T-helper 22 cell (primary cell): ENCODE measurements at places on chromosomes 7 and 10.

- DNase-seq: no peak
Observed at GRCh38 chr7:15602236-15602635, 40.4 kb upstream of the AGMO start.

DNA sequence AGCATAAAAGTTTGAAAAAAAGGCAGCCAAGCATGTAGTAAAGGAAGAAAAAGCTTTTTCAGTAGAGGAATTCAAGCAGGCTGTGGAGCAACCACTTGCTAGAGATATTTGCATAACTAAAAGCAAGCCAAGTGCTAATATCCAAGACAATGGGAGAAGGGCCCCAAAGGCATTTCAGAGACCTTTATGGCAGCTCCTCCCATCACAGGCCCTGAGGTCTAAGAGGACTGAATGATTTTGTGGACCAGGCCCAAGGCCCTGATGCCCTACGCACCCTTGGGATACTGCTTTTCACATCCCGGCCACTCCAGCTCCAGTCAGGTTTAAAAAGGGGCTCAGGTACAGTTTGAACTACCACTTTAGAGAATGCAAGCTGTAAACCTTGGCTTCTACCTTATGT lies 261.7 kb upstream of the SEMA3C start:
- DNase-seq: no peak

- DNase-seq: no peak
Observed at GRCh38 chr10:7111561-7111960, 299.3 kb downstream of the SFMBT2 start.

- no peak for DNase-seq
Observed at GRCh38 chr10:73439605-73440312, 6.4 kb upstream of the MSS51 start.

DNA sequence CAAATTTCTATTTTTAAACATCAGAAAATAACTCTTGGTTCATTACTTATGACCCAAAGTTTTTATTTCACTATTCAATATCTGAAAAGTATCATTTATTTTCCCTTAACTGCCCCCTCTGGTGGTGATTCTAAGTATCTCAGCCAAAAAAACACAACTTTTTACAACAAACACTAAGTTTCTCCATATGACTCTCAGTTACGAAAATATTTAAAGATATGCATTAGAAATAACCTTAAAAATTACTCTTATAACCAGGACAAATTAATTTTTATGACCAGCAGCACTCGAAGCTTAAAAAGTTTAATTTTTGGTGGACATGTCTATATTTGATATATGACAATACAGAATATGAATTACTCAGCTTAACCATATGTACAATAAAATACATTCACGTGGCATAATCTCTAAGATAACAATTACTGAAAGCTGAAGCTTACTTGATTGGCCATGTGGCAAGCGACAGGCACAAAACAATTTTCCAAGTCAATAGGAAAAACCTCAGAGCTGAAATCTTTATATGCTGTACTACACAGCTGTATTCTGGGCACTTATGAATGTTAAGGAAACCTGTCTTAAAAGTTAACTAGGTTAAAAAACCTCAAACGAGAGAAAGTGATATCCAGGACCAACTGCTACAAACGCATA lies 2.3 kb downstream of the HNRNPA2B1 start:
- DNase-seq: no peak

GRCh38 chr7:130423501-130424037 lies 17.2 kb downstream of the CEP41 start:
- DNase-seq: no peak

DNA sequence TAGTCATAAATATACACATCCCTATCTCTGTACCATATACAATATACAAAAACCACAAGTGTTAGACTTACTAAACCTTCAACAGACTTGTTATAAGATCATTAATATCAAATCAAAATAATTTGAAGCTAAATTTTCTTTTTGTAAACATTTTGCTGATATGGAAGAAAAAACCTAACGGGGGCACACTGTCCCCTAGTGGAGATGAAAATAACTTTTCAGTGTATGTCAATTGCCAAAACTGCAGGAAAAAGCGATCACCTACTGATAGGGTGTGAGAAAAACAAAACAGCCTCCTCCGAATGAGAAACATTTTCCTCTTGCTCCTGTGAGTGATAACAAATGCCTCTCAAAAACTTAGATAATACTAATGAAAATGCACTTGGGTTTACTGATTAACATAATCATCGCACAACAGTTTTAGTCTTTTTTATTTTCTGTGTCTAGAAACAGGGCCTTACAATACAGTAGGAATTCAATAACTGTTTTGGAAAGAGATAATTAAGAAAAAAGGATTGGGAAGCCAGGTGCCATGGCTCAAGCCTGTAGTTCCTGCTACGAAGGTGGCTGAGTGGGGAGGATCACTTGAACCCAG lies 322.7 kb downstream of the CRPPA start:
- DNase-seq: no peak

- DNase-seq: no peak
Observed at GRCh38 chr10:13401142-13401541, 53.0 kb upstream of the SEPHS1 start.
